Kidney capillary endothelial cell (primary cell): ENCODE measurements at places on chromosomes 1 and 21.

DNA sequence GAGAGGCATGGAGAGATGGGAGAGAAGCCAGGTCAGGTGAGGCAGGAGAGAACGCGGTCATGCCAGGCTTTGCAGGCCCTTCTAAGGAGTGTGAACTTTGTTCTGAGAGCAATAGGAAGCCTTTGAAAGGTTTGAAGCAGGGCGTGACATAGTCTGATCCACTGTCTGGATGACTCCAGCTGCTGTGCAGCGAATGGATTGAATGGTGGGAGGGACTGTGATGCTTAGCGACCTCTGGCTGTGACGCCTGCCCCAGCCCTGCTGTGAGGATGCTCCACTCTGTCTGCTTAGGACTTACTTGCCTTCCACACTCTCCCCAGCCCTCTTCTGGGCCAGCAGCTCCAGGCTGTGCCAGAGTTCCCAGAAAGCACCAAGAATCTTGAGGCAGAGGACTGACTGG lies 41.8 kb upstream of the POU3F1 start:
- no peak for DNase-seq

GRCh38 chr1:204128964-204129896 lies 22.6 kb downstream of the ETNK2 start:
- DNase-seq, result peak; percentile 72

- DNase-seq, result no peak
These were observed 1.7 kb downstream of the KLHDC8A start for GRCh38 chr1:205355075-205355453.

DNA sequence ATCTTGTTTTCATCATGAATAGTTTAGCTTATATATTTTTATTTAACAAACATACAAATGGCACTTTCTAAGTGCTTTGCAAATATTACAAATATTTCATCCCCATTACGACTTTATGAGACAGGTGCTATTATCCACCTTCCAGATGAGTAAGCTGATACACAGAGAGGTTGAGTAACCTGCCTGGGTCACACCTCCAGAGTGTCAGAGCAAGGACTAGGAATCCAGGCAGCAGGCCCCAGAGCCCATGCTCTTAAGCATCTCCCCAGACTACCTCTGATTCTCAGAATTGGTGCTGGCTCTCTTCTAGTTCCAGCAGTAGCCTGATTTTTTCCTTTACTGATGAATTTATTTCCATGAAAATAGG lies 40.0 kb downstream of the EPHB2 start:
- DNase-seq, result no peak

DNA sequence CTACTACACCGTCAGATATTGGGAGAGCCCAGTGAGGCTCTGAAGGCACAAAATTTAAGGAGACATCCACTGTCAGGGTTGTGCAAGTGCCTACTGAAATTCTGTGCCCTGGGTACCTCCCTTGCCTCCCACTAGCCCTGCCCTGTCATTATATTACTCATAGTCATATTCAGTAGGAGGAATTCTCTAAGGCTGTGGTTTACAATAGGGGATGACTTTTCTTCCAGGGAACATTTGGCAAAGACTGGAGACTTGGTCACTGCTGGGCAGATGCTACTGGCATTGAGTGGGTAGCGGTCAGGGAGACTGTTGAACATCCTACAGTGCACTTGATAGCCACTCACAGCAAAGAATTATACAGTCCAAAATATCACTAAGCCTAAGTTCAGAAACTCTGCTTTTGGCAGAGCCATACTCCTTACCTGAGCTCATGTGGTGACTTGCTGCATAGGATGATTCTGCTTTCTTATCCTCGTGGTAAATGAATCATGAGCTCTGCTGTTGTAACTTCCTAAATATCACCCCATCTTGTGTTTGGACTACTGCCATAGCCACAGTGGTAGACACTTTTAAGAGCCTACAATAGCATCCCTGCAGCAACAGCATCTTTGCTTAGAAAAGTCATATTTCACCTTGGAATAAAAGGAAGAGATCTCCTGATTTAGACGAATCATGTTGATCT lies 563.4 kb upstream of the PLXNA2 start:
- DNase-seq, result no peak

- DNase-seq, result no peak
These were observed 1.2 kb upstream of the ATF3 start for GRCh38 chr1:212607206-212607912.

DNA sequence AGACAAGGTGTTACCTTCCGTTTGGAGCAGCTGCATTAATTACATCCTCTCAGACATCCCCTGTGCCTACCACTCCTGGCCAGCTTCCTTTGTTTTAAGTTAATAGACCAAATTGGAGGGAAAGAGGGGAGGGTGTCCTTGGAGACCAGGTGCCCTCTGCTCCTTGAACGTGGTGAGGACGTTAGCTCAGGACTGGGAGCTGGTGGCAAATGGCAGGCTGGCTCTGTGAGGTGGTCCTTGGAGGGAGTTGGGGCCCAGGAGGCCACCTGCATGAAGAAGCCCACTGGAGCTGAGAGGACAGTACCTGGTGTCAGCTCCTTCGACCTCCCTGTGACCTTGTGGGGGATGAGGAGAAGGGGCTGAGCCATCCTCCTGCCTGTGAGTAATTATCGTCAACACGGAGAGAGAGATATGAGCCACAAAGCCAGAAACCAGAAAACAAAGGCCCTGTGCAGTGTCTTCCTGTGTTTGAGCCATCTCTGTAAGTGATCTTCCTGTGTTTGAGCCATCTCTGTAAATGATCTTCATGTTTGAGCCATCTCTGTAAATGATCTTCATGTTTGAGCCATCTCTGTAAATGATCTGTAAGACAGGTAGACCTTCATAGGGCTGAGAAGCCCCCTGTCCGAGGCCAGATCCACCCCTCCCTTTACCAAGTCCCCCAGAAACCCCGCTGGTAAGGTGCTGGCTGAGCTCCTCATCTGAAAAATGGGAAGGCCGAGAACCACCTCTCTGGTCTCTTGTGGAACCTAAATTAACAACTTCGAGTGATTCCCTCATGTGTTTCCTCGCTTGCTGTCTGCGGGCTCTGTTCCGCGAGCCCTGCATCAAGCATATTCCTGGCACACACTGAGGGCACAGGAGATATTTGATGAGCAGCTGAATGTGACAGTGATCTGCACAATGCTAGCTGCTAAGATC lies 126.0 kb downstream of the CAMTA1 start:
- no peak for DNase-seq
